ENCODE measurements at places on chromosomes 16 and 17.

DNA sequence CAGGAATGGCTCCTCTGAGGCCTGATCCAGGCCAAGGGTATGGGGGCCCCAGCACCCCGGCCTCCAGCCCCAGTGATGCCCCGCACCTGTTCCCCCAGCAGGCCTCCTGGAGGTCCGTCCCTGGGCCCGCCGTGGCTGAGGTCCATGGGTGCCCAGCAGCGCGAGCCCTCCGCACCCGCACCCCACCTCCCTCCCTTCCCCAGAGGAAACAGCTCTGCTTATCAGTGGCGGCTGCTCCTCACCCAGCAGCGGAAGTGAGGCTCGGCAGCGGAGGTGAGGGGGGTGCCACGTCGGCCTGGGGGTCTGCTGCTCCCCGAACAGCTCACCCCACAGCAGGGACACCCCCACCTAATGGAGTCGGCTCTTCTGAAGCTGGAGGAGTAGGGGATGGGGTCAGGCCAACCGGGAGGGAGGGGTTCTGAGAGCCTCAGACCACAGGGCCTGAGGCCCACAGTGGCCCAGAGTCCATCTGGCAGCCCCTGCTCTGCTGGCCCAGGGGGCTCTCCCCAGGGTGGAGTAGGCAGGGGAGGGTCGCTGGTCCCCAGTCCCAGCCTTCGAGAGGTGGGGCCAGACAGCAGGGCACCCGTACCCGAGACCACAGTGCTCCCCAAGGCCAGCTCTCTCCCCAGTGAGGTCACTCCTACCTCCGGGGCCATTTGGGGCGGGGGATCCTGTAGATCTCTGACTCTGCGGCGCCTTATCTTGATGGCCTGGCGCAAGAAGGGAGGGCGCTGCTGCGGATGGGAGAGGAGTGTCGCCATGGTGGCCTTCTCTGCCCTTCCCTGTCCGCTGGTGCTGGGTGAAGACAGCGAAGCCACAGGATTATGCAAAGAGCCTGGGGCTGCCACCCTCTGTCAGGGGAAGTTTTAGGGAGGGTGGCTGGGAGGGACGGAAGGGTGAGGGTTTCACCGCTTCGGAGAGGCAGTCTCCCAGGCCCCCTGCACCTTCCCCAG is at the start of gene UNC13D:
Gene UNC13D (minus strand): TSS at position 828 of the 953 bp plus-strand sequence. CDS start 67 bp downstream, at position 761.
- DNase-seq = peak; percentile 83

DNA sequence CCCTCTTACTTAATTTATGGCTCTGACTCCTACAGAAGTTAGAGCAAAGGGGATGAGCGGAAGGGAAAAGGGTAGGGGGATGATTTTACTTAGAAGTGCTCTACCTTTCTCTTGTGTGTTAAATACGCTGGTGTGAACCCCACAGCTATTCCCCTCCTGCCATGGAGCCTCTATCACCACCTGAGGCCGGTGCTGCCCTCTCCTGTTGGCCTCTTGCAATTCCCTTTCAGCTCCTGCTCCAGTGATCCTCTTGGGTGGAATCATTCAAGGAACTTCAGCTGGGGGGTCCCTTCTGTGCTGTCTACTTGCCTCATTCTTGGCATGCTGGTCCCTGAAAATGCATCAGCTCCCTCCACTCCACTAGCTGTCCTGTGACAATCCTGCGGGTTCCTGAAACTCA is 41.8 kb upstream of the CDH8 start:
- DNase-seq = no peak

GRCh38 chr16:84643180-84643583 is 5.1 kb upstream of the KLHL36 start:
- no peak for DNase-seq

DNA sequence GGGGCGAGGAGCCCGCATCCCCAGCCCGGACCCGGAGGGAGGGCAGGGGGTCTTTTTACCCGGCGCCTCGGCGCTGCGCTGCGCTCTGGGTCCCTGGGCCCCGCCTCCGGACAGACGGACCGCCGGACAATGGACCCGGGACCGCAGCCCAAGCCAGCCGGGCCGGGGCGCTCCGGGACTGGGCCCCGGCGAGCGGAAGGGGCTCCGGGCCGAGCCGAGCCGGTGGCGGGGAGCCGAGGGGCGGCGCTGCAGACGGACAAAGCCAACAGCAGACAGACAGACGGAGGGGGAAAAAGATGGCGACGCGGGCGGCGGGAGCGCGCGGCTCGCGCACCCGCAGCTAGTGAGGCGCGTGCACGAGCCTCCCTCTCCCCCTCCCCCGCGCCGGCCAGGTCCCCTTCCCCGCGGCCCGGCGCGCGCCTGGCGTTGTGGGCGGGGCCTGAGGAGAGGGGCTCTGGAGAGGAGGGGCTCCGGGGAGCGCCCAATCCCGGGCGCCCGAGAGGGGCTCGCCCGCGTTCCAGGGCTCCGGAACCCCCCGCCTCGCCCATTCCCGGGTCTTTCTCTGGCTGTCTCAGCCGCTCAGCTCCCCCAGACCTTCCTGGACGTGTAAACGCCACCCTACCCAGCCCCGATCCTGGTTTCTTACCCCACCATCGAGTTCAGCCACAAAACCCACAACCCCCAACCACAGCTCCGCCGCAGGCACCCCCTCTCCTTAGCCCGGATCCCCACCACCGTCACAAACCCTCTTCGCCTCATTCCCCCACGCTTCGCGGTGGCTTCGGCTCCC is at the start of gene ZNF821:
Gene ZNF821 (minus strand): TSS at position 334 of the 790 bp plus-strand sequence. CDS start 4,236 bp downstream, outside the sequence.
- peak; percentile 86 for DNase-seq

- peak; percentile 12 for DNase-seq
Measured at GRCh38 chr16:30896261-30896888, at the start of gene CTF1. Gene CTF1 (plus strand): TSS chr16:30896614. CDS start chr16:30896644, 30 bp downstream.

GRCh38 chr16:82439678-82440293 is 187.0 kb upstream of the CDH13 start:
- DNase-seq = no peak

DNA sequence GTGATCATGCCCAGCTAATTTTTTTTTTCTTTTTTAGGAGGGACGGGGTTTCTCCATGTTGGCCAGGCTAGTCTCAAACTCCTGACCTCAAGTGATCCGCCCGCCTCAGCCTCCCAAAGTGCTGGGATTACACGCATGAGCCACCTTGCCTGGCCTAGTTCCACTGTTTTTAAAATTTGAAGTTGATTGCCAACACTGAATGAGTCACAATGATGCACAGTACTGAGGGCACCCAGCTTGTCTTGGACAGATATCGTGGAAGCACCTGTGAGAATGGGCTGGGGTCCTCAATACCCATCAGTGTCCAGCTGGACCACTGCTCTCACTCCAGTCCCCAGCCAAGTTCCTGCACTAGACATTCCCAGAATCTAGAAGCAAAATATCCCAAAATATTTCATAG is 2.5 kb downstream of the KNOP1 start:
- DNase-seq = no peak

- no peak for DNase-seq
Measured at GRCh38 chr17:48995974-48996721, 1.0 kb upstream of the IGF2BP1 start.

DNA sequence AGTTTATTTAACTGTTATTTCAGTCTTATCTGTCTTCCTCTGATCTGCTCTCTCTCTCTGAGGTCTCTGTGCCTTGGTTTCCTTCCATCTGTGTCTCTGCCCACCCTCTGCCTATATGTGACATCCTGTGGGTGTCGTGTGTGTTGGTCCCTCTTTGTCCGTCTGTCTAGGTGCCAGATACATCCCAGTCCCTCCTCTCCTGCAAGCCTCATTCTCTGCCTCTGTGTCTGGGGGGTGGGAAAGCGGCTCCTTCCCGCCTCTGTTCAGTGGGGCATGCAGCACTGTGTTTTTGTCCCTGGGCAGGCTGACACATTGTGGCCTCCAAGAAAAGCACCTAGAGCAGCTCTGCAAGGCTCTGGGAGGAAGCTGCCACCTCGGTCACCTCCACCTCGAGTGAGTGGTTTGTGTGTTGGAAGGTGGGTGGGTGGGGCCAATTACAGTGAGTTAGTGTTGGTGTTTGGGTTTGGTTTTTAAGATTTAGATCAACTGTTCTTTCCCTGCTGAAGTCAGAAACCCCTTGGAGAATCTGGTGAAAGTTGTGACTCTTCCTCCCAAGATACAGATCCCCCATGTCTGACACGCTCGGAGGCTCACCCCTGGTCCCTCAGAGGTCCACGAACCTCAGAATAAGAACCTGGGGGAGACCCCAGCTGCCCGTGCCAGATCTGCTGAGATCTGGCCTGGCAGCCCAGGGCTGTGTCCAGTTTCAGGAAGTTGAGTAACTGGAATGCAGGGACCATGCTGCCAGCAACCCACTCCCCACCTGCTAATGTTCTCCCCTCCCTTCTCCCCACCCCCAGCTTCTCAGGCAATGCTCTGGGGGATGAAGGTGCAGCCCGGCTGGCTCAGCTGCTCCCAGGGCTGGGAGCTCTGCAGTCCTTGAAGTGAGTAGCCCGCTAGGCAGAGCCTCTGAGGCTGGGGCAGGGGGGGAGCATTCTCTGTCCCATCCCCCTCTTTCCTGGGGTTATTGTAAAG is 50.9 kb upstream of the CPNE2 start:
- DNase-seq = peak; percentile 92

GRCh38 chr16:66849549-66849948 is 5.3 kb downstream of the CA7 start:
- DNase-seq = peak; percentile 26

GRCh38 chr17:49191917-49192741 is 18.2 kb downstream of the GNGT2 start:
- peak; percentile 94 for DNase-seq

DNA sequence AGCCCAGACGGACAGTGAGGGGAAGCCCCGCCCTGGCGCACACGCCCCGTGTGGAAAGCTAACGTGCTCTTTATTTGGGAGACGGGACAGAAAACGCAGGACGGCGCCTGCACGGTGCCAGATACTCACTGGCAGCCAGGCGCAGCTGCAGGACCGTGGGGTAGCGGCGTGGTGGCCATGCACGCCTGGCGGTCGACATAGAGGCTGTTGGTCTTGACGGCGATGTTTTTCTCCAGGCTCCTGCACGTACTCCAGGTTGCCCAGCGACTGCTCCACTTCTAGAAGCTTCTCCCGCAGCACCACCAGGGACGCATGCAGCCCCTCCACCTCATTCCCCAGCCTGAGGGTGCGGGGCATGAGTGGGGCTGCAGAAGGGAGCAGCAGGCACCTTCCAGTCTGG is 5.1 kb upstream of the C1QTNF8 start:
- no peak for DNase-seq

Data from activated naive CD4-positive, alpha-beta T cell treated with anti-CD3 and anti-CD28 coated beads, Interleukin-2, amount 50 U/mL, for 72 hours (primary cell).